Pulmonary artery endothelial cell (primary cell): ENCODE measurements at places on chromosomes 2 and 18.

DNA sequence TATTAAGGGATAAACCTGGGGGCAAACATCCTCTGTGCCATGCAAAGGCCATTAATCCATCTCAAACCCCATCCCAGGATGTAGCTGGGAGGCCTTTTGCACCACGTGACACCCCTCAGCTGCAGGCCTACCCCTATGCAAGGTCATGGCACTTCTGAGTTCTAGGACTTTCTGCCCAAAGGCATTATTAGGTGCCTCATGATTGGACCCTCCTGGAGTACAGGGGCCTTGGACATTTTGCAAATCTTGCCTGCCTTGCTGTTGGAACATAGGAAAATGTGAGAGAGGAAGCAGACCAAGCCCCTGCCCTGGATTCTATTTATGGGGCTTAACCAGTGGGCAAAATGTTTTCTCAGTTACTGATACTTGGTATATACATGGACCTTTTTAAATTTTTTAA, 44.2 kb upstream of the NFU1 start:
- no peak for DNase-seq

GRCh38 chr2:113692698-113693428, 63.6 kb downstream of the SLC35F5 start:
- DNase-seq = no peak

DNA sequence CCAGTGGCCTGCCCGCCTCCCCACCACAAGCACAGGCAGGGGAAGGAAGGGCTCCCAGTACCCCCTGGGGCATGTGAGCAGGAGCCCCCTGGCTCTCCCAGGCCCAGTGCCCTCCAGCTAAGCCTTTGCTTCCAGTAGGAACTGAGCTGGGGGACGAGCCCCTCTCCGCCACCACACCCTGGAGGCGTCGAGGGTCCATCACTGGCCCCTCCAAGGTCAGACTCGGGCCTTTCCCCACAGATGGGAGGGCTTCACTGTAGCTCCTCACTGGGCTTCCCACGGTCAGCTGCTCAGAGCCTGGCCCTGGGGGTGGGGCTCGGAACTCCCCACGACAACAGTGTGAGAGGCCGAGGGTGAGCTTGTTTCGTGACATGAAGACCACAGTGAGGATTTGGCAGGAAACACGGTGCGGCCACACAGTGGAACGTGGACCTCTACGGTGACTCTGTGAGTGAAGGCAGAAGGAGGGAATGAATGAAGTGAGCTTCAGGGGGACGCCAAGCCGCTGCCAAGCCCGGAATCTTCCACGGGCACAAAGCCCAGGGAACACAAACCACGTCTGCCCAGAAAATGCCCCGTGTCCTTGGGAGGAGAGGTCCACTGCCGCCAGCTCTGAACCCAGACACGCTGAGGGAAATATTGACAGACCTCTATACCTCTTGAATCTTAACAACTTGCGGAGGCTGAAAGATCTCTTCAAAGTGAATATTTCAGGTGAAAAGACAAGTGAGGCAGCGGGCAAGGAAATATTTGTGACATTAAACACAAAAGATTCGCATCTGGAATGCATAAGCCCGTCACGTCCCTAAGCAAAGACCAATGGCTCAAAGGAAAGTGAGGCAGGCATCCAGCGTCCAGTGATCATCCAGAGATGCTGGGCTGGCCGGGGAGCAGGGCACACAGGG, 144.8 kb upstream of the GPC1 start:
- no peak for DNase-seq

DNA sequence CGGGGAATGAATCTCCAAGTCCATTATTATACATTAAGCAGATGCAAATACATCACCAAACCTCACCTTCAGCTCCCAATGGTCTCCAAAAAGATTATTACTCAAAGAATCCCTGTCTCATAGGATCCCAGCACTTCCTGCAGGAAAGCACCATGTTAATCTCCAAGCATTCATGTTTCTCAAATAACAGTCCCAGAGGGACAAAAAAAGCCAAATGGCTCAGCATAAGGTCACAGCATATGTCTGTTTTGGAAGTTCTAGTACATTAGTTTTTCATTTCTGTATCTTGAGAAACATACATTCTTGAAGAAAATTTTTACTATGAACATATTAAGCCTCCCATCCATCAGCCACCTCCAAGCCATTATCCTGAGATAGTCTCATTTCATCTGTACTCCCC, 103.3 kb downstream of the METTL4 start:
- no peak for DNase-seq

- DNase-seq = no peak
These were observed 73.4 kb downstream of the INPP4A start for GRCh38 chr2:98518101-98518500.
